NCI-H774 (cell line): ENCODE measurements at places on chromosomes 4 and X.
A peak's percentile ranks its signal among the peaks of the same experiment; 100 is the strongest.

GRCh38 chr4:84706286-84706685 is 123.4 kb downstream of the CDS1 start:
- DNase-seq: no peak

GRCh38 chr4:145938618-145939440 is at the start of gene ZNF827:
Gene ZNF827, minus strand, starts transcription at chr4:145938823. Its CDS starts 416 bp downstream, at chr4:145938407.
- peak; percentile 20 for DNase-seq

- no peak for DNase-seq
Observed at GRCh38 chrX:41630091-41630490, 58.7 kb upstream of the GPR34 start.

DNA sequence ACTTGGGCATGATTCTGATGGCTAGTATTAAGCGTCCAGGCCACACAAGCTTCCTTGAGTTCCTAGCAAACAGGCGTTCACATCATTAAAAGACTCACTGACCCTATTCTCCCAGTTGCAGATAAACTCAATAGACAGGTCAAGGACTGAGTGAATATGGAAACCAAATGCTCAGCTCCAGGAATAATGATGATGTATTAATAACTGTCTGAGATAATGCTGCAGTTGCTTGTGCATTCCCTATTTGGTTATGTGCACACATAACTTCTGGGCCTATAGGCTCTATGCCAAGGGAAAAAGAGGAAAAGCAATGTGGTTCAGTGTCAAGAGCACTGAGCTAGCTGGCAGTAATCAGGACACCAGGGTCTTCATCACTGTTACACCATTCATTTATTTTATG is 3.5 kb downstream of the RAB9B start:
- no peak for DNase-seq

DNA sequence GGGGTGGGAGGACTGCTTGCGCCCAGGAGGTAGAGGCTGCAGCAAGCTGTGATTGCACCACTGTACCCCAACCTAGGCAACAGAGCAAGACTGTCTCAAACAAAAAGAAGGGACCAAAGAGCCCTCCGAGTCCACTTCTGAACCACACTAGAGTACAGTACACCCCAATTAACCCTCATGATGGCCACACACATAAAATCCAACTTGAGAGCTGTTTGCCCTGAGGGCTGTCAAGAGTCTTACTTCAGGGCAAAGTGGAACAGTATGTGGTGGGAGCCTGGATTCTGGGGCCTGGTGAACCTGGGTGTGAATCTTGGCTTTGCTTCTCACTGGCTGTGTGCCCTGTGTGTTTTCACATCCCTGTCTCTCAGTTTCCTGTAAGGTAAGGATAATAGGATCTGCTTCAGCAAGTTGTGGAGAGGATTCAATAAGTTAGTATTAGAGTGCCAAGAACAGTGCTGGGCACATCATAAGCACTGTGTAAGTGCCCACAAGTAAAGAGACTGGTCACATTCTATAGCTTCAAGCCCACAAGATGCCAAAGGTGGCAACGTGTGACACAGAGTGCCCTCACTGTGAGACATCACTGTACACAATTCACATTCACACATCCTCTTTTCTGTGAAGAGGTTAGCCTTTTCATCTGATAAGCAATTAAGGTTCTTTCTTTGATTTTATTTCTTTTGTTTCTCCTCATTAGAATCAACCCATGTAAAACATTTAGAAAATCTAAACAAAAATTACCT is 52.1 kb downstream of the LEF1 start:
- no peak for DNase-seq

- no peak for DNase-seq
Observed at GRCh38 chr4:56215141-56215783, 172.0 kb downstream of the AASDH start.

DNA sequence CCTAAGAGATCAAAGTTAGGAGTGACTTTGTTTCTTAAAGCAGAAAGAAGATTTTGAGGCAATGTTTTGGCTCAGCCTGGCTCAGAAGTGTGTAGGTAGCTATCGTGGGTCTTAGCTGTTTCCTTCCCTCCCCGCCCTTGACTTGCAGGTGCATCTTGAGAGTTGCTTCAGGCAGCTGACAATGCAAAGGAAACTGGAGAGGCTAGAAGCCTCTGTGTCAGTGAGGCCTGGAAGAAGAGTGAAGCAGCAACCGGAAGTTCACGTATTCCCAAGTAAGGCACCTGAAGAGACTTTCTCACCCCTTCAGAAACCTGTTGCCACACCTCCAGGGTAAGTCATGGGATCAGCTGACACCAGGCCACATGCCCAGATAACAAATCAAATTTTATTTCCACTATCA is 10.6 kb upstream of the XKRX start:
- no peak for DNase-seq

DNA sequence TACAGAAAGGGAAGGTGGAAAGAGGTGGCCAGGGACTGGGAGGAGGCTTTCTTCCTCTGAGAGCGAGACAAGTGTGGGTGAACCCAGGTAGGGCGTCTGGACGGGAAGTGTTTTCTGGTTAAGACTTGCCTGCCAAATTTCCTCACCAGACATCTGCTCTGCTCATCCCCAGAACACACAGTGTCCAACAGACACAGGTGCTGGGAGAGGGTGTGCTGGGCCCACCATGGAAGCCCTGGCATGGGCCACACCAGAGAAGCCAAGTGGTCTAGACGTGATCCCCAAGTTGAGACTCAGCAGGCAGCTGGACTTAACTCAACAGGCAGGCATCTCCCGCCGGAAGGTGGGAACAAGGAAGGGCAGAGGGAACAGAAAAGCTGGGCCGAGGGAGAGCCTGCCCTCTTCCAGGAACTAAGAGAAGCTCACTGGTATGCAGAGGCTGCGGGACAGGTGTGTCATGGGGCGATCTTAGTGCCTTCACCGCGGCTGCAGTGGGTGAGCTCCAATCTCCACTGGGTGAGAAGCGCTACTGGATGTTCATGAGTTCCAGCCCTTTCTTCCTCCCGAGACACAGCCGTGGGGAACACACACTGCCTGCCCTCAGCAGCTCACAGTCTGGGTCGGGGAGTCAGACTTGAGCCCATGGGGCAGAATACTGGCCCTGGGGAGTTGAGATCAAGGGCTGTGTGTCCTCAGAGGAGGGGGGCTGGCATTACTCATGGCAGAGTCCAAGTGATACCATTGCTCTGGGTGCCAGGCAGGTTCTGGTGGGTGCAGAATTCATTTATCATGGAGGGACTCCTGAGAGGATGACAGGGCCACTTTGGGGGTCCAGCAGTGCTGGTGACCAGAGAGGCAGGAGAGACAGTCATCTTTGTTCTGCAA is 110.2 kb downstream of the CPZ start:
- DNase-seq: no peak

- DNase-seq: no peak
Observed at GRCh38 chr4:136811496-136812077, 720.7 kb downstream of the PCDH18 start.
